ENCODE measurements at places on chromosomes 5 and 9.
A peak's percentile ranks its signal among the peaks of the same experiment; 100 is the strongest.

GRCh38 chr9:4489919-4490704 lies at the start of gene SLC1A1:
SLC1A1 (plus strand) TSS chr9:4490468; CDS start chr9:4490680, 212 bp downstream.
- peak; percentile 24 for DNase-seq

- DNase-seq: no peak
Measured at GRCh38 chr5:89120719-89121118, 237.7 kb upstream of the MEF2C start.

DNA sequence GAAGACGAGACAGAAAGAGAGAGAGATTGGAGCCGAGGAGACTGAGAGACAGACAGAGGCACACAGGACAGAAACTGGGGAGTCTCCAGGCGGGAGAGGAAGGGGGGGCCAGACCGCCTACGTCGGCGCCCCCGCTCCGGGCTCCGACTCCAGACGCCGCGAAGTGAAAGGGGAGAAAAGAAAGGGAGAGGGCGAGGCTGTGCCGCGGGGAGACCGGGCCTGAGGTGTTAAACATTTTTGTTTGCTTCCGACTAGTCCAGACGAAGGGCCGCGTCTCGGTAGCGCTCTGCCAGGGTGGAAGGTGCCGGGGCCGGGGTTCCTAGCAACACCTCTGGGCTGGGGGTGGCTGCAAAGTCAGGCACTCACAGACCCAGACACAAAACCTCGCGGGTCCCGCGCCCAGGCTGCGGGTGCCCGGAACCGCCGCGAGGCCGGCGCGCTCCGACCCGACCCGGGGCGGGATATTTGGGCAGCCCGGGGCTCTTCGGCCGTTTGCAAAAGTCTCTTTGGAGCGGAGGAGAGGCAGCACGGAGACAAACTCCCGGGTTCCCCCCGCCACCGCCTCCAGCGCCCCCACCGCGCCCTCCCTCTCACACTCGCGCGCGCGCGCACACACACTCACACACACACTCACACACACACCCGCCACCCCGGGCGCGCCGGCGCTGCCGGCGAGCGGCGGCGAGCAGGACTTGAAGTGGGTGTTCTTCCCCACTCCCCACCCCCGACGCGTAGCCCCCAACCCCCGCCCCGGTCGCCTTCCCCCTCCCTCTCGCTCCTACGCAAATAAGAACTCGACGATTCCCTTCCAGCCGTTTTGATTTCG lies 626 bp upstream of the FST start:
- peak; percentile 39 for DNase-seq

DNA sequence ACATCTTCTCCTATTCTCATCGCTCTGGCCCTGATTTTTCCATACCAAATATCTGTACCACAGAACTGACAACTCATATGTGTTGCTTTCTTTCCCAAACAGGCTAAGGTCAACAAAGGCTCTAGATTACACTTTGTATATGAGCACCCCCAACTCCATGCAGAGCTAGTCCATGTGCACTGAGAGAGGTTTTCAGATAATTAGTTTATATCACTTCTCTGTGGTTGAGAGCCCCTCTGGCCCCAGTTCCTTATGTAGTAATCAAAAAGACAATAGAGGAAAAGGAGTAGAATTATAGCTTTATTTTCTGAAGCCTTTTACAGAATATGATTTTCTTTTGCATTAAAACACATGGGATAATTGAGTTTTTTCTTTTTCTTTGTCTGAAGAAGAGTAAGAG lies 120.0 kb downstream of the TRIO start:
- no peak for DNase-seq

DNA sequence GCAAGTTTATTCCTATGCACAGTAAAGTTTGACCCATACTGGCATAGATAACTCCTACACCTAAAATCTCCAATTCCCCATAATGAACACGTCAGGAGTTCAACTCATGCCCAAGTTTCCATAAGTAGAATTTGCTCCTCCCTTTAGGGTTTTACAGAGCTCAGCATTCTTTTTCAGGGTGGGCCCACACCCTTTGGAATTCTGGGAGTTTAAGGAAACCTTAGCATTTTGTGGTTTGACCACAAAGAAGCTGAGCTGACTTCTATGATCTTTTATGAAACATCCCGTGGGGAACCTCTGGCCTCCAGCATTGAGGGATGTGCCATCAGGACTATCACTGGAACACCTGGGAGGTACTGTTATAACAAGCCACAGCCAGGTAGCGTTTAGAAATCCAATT lies 220.6 kb upstream of the MAP3K1 start:
- no peak for DNase-seq

GRCh38 chr5:55540525-55540924 lies 5.8 kb upstream of the PLPP1 start:
- no peak for DNase-seq

GRCh38 chr5:160602744-160603143 lies 181.1 kb downstream of the PTTG1 start:
- no peak for DNase-seq

DNA sequence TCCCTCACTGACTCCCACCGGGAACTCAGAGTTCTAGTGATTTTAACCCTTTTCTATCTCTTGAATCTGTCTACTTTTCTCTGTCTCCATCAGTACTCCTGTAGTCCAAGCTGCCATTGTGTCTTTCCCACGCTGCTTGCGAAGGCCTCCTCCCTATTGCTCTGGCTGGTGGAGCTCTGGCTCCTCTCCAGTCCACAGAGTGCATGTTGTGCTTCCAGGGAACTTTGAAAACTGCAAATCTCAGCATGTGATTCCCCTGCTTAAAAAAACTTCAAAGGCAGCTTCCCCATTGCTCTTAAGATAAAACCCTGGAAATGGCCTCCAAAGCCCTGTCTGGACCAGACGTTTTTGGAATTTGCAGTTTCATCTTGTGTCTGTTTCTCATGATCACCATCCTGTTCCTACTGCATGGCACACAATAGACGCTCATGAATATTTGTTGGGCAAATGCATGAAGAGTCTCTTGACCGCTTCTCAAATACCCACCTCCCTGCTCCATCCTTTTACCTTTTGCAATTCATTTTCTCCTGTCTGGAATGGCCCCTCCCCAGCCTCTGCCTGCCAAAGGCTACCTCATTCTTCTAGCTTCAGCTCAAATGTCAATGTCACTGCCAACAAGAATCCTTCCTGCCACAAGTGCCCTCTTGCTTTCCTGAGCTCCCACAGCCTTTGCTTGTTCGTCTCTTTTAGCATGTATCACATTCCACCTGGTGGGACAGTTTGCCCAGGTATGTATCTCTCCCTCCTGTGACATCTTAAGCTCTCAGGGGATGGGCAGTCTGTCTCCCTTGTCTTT lies 293.2 kb downstream of the ARHGAP26 start:
- no peak for DNase-seq

- DNase-seq: no peak
Measured at GRCh38 chr5:94045839-94046782, 304.7 kb upstream of the POU5F2 start.

- peak; percentile 84 for DNase-seq
Measured at GRCh38 chr9:136901516-136902258, 15.4 kb downstream of the TRAF2 start.

DNA sequence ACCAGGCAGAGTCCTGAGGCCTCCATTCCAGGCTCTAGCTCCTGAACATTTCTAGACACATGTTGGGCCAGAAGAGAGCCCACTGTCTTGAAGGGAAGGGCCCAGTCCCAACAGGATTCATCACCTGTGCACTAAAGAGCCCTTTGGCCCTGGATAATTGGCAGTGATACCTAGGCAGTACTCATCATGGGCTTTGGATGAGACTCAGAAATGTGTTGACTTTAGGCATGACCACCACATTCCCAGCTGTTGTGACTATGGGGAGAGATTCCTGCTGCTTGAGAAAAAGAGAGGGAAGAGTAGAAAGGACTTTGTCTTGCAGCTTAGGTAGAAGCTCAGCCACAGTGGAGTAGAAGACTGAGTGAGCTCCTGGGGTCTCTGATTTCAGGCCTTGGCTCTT lies 138.4 kb upstream of the DAPK1 start:
- DNase-seq: no peak

DNA sequence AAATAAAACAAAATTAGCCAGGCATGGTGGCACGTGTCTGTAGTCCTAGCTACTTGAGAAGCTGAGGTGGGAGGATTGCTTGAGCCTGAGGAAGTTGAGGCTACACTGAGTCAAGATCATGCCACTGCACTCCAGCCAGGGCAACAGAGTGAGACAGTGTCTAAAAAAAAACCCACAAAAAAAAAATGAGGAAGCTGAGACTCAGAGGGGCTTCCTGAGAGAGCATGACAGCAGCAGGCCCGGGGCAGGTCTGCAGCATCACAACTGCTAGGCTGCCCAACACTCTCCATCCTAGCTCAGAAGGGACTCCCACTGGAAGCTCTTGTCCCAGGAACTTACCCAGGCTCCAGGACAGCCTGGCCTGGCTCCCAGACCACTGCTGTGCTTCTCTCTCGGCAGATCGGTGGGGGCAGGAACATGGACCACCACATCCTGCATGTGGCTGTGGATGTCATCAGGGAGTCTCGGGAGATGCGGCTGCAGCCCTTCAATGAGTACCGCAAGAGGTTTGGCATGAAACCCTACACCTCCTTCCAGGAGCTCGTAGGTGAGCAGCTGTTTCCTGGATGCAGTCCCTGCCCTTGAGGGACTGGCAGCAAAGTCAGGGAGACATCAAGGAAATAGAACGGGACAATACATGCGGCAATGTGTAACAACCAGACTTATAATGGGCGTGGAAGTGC lies 19.1 kb downstream of the PTGS1 start:
- no peak for DNase-seq
